Dorsolateral prefrontal cortex (tissue), 122 donors: ENCODE measurements at places on chromosomes 16 and 17.

- DNase-seq: no peak
These were observed 1.8 kb upstream of the ZNRF1 start for GRCh38 chr16:74997042-74997491.

GRCh38 chr16:2533912-2534311, 2.7 kb upstream of the CEMP1 start:
- no peak for DNase-seq

DNA sequence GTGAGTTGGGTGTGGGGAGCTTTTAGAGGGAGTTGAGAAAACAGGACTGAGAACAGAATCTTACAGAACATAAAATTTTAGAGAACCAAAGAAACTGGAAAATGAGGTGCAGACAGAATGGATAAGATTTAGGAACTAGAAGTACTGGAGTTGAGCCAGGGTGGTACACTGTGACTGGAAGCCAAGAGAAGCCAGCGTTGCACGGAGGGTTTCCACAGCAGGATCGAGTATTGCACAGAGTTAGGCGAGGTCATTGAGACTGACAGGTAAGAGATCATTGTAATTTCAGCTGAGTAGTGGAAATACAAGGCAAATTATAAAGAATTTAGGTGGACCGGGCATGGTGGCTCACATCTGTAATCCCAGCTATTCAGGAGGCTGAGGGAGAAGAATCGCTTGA, 6.6 kb downstream of the GSDMA start:
- DNase-seq: no peak

DNA sequence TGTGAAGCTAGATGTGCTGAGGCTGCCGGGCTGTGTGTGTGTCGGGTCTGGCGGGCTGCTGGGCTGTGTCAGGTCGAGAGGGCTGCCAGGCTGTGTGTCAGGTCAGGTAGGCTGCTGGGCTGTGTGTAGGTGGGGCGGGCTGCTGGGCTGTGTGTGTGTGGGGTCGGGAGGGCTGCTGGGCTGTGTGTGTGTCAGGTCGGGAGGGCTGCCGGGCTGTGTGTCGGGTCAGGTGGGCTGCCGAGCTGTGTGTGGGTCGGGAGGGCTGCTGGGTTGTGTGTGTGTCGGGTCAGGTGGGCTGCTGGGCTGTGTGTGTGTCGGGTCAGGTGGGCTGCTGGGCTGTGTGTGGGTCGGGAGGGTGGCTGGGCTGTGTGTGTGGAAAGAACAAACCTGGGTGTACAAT, 8.6 kb downstream of the WDR45B start:
- DNase-seq: no peak

GRCh38 chr17:34071886-34072420, 183.1 kb upstream of the CCL2 start:
- no peak for DNase-seq

DNA sequence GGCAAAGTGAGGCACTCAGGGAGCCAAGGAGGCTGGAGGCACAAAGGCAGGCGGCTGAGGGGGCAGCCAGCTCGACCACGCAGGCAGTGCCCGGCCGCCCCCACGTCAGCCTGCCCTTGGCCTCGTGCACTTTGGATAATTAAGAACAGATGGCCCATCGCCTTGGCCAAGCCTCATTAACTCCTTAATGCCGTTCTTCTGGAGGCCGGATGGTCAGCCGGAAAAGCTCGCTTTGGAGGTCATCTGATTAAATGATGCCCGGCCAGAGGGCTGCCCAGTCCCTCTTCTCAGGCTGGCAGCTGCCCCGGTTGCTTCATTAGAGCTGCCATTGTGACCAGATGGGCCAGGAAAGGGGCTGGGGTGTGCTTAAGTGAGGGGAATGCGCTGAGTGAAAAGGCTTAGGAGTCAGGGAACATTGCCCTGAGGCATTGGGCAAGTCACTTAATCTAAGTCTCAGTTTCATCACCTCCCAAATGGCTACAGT, 364.0 kb downstream of the NPIPA8 start:
- no peak for DNase-seq

- no peak for DNase-seq
These were observed 1.6 kb upstream of the MRC2 start for GRCh38 chr17:62625870-62626200.

DNA sequence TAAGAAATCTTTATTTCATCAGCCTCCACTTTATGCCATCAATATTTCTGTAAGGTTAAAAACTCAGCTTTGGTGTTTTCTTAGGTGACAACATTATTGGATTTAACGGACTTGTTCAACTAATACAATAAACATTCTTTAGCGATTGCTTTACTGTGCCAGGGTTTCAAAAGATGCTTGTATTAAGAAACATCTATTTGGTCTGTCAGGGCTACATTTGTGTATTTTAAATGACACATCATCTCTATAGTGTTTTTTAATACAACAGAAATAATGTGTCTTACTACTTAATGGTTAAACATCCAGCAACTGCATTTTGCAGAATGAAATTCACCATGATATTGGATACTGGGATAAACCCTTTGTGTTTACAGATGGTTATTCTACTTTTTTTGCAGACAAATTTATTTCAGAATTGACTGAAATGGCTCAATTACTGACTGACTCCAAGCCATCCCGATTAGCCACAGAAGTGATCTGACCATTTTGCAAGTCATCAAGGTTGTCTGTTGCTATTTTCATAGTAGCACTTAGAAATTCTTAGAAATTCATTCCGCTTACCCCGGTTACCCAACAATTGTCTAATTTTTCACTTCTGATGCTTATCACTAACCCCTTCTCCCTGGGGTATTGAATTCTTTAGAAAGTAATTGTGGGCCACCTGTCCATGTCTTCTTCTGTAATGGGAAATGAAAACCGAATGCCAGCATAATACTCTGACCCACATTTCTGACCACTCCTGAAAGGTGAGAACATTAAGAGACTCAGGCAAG, 63.7 kb downstream of the HS3ST3A1 start:
- DNase-seq: no peak

- no peak for DNase-seq
These were observed 12.2 kb upstream of the SLX4 start for GRCh38 chr16:3623642-3624041.

GRCh38 chr17:39462631-39463375, 1.5 kb downstream of the CDK12 start:
- no peak for DNase-seq

DNA sequence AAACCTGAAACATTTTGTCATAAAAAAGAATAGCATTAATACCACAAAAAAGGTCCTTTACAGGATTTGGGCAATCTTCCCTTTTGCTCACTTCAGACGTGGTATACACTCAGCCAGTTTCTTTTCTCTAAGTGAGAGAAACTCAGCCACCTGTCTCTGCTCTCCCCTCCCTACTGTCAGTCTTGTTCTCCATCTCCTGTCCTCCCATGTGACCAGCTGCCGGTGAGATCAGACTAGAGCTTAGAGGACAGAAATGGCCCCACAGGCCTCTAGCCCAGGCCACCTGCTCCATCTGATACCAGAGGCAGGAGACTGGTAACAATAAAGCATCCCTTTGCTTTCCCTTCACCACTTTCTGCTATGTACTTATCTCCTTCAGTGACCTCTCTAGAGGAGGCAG, 34.9 kb downstream of the CMC2 start:
- no peak for DNase-seq

DNA sequence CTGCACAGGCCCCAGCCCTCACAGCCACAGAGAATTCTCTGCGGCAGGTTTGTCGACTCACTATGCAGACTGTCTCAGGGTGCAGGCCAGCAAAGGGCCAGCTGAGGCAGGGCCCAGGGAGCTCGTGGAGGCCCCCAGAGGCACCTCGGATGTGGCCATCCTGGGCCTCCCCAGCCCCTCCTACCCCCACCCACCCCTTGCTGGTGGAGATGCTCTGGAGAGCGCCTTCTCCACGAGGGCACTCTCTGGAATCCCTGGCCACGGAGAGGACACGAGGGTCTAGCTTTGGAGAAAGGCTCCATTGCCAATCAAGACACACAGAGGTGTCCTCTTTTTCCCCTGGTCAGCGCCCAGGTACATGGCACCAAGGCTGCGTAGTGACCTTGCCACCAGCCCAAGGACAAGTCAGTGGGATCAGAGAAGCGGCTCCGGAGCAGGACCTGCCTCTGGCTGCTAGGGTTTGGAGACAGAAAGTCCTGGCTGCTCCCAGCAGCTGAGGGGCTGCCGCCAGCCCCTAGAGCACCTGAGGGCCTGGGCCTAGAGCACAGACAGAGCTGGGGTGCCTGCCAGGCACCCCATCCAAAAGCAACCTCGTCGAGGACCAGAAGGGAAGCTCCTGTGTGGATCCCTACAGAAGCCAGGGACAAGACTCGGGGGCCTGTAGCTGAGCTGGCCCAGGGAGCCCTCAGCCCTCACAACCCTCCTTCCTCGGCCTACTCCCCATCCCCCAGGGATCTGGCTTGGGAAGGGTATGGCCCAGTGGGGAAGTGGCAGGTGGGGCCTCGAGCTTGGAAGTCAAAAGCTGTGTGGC, 18.7 kb downstream of the ARL2BP start:
- DNase-seq: no peak

GRCh38 chr16:68535331-68535730, 3.8 kb upstream of the ZFP90 start:
- no peak for DNase-seq

- DNase-seq: no peak
These were observed 8.5 kb downstream of the ZC3H18 start for GRCh38 chr16:88578446-88579313.

DNA sequence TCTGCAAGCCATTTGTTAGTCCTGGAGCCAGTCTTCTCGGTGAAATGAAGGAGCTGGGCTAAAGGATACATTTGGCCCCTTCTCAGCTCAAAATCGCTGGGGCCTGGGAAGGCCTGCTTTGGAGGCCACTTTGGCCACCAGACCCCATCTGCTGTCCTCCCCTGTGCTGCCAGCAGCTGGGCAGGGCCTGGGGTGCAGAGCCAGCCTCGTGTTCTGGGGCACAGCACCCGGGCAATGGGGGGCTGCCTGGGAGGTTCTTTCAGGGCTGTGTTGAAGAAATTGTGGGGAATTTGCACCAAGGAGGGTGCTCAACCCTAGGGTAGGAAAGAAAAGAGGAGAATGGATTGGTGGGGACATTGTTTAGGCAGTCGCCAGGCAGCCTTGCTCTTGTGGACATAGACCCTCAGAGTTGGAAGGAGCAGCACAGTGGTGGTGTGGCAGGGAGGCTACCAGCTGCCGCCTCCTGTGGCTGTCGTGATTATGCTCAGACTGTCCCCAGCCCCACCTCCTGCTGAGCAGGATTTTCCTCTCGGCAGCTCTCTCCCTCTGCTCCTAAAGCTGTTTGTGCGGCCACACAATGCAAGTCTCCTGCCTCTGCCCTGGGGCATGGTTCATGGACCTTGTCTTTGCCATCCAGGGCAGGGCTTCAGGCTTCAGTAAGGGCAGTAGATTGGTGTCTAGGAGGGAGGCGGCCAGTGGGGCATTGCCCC, 174.8 kb downstream of the NTN1 start:
- DNase-seq: no peak

GRCh38 chr16:25093208-25094061, 18.1 kb upstream of the LCMT1 start:
- DNase-seq: no peak

GRCh38 chr17:79217473-79218135, 143.0 kb downstream of the ENGASE start:
- no peak for DNase-seq

- peak; percentile 63 for DNase-seq
These were observed 128.4 kb downstream of the ANKRD11 start for GRCh38 chr16:89361751-89362539.

GRCh38 chr17:330993-331701, 21.5 kb downstream of the RPH3AL start:
- peak; percentile 77 for DNase-seq

DNA sequence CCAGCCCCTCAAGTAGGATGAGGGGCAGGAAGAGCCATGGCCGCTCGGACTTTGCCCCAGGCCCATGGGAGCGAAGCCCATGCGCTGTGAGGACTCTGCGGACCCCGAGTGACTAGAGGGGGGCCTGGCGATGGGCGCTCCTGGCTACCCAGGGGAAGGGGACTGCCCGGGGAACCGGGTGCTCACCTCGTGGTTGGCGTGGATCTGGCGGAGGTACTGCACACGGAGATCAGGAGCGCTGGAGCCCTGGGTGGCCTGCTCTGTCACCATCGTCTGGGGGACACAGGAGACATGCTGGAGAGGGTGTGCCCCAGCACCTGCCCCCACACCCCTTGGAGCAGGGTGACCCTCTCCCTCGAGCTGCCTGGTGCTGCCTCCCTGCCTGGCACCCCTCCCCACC, 11.0 kb downstream of the FAAP100 start:
- DNase-seq: no peak

DNA sequence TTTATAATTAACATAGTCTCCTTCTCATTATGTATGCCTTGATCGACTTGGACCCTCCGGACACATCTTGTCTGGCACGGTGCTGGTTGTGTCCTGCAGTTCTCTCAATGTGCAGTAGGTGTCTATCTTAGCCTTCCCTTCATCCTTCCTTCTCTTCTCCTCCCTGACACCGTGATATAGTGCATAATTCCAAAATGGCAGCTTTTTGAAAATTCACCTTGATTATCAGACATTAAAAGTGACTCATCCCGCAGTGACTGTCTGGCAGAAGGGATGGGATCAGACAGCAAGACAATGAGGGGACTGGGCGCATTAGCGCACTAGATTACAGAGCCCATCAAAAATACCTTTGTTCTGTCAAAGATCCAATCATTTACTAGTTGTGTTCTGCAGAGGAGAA, 70.0 kb upstream of the PMFBP1 start:
- peak; percentile 7 for DNase-seq

DNA sequence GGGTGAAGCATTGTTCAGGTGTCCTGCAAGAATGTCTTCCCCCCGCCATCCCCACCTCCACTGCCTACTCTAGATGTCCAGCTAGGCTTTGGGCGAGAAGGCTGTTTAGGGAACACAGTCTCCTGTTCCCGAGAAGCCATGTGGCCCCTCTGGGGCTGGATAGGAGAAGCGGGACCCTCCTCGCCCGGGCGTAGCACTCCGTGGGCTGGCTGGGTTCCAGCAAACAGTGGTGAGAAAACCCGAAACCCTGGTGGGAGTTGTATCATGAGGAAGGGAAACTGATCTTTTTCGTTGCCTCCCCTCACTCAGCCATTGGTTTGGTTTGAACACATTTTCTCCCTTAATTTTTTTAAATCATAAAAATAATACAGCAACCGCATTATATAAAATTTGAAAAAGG, 56.6 kb downstream of the IRF8 start:
- no peak for DNase-seq

DNA sequence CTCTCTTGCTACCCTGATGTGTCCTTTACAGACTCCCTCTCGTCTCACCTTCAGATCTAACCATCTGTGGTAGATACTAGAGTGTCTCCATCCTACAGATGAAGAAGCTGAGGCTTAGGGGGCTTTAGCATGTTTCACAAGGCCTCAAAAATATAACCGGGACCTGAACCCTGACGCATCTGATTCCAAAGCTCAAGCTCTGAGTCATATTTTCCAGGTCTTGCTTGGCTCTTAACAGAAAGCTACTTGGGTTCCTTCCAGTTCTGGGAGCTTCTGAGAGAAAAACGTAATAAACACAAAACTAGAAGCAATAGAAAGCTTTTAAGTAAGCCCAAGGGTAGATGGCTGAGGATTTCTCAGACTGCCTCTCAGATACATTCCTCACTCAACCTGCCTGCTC, 224.3 kb upstream of the EEF2KMT start:
- DNase-seq: no peak
